Articular chondrocyte of knee joint (primary cell): ENCODE measurements at places on chromosomes 4 and X. TPM values are rescaled to one million over a fixed set of nuclear protein-coding genes. Genes with fewer than 3 reads are reported as not detected.

PRSS12 gene
- 0.76 TPM in 1 of 2 replicates, not detected in the other for total RNA-seq

PAGE2B gene
- not detected in 2 replicates for total RNA-seq

S100G gene
- total RNA-seq, result not detected in 2 replicates

DIPK2B gene
- not detected in 2 replicates for total RNA-seq

EVC2 gene
- 16.2 and 16.7 TPM in 2 replicates for total RNA-seq

KANTR gene
- 9.3 and 10.7 TPM in 2 replicates for total RNA-seq

RNF212 gene
- total RNA-seq, result 9.2 and 9.5 TPM in 2 replicates

STPG2 gene
- total RNA-seq, result 0.13 and 0.65 TPM in 2 replicates

SOD3 gene
- total RNA-seq, result 7.4 and 11.0 TPM in 2 replicates

VCX gene
- not detected in 2 replicates for total RNA-seq

SOX3 gene
- not detected in 2 replicates for total RNA-seq

ZNF185 gene
- total RNA-seq, result 3.4 and 5.0 TPM in 2 replicates

UGT2A3 gene
- not detected in 2 replicates for total RNA-seq
